Osteocyte (in vitro differentiated cells): ENCODE measurements at places on chromosomes 1 and 21. TPM values are rescaled to one million over a fixed set of nuclear protein-coding genes. Genes with fewer than 3 reads are reported as not detected.

DNA sequence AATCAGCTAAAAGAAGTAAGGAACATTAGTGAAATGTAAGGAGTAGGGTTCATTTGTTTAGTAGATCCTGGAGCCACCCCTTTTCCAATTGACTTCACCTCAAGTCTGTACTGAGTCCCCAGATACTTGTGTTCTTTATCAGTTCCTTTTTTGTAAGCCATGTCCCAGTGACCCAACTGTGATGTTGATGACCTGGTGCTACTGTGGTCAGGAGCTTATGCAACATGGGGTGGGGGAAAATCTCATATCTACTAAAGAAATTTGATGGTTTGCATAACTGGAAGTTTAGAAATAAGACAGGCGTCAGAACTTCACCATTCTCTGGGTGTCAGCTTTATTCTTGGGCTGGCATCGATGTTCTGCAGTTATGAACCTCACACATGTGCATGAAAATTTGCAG is 120.5 kb downstream of the LRRC7 start:
- no peak overlapping the region for H3K27ac ChIP-seq
- no peaks in the 10 kb centered on the region for H3K27me3 ChIP-seq
- DNase-seq: no peak
- no peaks in the 10 kb centered on the region for H3K36me3 ChIP-seq

- no peak overlapping the region for H3K4me3 ChIP-seq
- no peak for DNase-seq
- no peak overlapping the region for H3K27ac ChIP-seq
- no peaks in the 10 kb centered on the region for H3K4me1 ChIP-seq
- peaks cover 3% of the 10 kb centered on the region for H3K27me3 ChIP-seq
Observed at GRCh38 chr21:30479259-30479658, 908 bp downstream of the KRTAP19-1 start.

Gene ADGRL4
- total RNA-seq: 8.2 and 9.5 TPM in 2 replicates

Gene CHI3L2
- total RNA-seq: not detected in 2 replicates
